Stimulated activated CD4-positive, alpha-beta T cell treated with anti-CD3 and anti-CD28 coated beads, Interleukin-1b, Interleukin-23, amount 100 ng/mL, for 48 hours (primary cell): ENCODE measurements at places on chromosomes 1 and 21.

DNA sequence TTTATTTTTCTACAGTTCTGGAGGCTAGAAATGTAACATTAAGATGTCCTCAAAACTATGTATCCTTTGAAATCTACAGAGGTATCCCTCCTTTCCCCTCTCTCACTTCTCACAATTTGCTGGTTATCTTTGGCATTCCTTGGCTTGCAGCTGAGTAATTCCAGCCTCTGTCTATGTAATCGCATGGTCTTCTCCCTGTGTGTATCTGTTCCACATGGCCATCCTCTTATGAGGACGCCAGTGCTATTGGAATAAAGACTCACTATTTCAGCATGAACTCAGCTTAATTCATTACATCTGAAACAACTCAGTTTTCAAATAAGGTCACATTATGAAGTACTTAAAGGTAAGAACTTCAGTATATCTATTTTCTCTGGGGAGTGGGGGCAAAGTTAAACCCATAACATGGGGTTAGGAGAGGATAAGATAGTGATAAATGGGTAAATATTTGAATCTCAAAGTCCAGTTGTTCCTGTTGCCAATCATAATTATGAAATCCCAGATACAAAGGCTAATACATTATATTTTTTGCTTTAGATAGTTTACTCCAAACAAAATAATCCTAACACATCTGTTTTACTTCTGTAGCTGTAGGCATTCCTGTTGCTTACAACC, 1290.8 kb downstream of the NCAM2 start:
- DNase-seq, result no peak

DNA sequence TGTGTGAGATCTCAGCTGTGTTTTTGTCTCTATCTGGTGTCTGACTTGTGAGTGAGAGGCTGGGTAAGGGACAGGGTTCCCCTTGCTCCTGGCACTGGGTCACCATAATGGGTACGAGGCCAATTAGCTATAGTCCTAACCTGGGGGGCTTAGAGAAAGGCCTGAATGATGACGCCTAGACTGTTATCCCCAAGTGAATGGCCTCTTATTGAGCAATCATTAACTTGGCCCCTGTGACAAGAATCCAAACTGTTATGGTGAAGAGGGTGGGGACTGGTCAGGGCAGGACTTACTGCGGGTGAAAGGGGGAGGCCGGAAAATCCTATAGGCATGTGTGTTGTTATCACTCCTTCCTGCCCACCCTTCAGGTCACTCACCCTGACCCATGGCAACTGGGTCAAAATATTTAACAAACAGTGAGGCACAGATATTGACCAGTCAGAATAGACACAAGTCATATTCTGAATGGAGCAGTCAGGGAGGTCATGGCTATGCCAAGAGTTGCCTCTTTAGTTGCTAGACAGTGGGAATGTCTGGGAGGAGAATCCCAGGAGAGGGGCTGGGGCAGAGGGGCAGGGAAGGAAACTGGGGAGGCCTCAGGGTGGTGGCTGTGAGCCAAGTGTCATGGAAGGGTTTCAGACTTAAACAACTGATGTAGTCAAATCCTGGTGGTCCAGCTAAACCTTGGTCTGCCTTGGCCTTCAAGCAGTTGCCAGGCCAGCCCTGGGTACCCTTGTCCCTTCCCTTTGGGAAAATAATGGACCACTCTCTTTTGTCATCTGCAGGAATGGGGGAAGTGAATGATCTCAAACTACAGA, 3.2 kb downstream of the NR0B2 start:
- no peak for DNase-seq

DNA sequence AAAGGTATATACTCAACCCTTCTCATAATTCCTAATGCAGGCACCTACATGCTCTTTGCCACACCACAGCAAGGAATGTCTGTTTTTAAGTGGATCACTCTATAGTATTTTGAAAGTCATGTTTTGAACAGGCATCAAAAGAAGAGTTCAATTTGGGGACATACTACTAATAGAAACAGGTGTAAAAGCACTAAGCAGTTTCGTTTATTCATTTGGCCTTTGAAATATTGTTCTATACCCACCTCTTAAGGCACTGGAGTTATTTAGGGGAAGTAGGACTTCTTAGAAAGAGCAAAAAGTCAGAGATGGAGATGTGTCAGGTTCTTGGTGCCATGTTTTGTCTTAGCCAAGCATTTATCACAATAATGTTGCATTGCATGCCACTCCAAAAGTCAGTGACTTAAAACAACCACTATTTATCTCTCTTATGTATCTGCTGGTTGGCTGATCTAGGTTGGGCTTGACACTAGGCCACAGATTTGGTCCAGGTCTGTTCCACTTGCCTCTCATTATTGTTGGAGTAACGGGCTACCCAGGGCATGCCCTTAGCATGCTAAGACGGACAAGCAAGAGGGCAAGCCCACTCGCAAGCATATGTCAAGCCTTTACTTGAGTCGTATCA, 107.5 kb downstream of the RGL1 start:
- DNase-seq, result no peak

- DNase-seq, result peak; percentile 12
These were observed 70.1 kb upstream of the CASZ1 start for GRCh38 chr1:10866321-10867093.

DNA sequence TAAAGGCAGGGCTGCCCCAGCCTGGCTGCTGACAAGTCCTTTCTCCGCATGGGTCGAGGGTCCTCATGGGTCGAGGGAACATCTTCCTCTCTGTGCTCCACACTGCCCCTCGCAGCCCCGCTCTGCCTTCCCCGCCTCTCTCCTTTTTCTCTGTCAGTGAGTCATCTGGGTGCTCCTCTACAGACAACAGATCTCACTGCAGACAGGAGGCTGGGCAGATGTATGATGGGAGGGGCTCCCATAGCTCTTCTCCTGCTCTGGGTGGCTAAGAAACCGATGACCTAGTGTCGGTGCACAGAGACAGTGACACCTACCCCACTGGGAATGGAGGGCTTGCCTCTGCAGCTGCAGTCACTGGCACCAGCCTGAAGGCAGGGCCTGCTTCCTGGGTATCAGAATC, 5.5 kb downstream of the KCNA10 start:
- no peak for DNase-seq

GRCh38 chr1:100995198-100995988, 30.2 kb downstream of the DPH5 start:
- DNase-seq, result no peak

DNA sequence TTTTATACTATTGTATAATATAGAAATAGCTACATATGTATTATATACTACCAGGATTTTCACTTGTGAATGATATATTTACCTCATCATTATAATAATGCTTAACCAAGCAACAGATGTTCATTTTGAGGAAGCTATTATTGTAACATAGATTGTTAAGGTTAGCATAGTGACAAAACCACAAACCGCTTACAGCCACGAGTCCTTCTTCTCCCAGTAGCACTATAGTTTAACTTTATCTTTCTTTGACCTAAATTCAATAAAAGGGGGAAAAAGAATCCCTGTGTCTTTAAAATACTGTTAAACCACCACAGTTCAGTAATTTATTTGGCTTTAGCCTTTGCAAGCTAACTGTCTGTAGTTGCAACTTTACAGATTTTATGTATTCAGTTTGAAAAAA, 1039.4 kb upstream of the B3GALT2 start:
- no peak for DNase-seq

DNA sequence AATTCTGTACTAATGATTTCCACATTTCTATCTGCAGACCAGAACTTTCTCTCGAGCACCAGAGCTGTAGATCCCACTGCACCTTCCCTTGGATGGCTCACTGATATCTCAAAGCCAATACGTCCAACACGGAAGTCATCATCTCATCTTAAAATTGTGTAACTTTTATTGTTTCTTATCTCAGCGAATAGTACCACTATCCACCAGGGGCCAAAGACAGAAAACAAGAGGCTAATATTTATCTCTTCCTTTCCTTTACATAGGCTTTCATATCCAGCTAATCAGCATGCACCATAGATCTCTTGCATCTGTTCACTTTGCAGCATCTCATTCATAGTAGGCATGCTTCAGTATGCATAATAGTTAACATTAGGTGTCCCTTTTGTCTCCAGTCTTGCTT, 303.6 kb downstream of the PTPRC start:
- no peak for DNase-seq

DNA sequence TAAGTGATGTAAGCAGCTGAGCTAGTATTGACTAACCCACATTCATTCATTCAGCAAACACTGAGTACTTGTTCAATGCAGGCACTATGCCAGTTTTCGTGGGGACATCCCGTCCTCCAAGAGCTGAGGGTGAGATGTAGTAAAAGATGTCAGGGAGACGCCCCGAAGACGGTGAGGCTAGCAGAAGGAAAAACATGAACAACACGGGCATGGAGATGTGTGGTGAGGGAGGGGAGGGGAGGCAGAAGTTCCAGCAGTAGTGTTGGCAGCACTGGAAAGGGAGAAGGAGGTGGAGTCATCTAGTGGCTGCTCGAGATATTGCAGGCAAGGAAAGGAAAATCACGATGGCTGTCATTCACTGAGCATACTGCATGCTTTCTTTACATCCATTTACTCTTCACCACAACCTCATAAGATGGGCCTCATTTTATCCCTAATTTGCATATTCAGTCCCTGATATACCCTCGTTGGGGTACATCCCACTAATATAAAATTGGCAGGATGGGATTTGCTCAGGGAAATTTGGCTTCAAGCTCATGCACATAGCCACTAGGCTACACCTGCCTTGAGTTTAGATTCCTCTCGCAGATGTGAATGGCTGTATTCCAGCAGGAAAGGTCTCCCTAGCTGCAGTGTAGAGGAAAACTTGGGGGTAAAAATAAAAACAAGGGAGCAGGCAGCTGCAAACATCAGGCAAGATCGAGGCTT, 14.5 kb downstream of the PDZK1IP1 start:
- DNase-seq, result peak; percentile 46

DNA sequence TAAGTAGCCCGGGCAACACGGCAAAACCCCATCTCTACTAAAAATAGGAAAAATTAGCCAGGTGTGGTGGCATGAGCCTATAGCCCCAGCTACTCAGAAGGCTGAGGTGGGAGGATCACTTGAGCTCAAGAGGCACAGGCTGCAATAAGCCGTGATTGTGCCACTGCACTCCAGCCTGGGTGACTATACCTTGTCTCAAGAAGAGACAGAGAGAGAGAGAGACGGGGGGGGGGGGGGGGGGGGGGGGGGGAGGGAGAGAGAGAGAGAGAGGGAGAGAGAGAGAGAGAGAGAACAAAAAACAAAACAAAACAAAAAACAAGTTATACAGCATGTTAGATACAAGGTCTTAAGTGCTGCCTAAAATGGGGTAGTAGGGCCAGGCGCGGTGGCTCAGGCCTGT, 77.8 kb upstream of the ZNF281 start:
- DNase-seq, result no peak
